ENCODE measurements at places on chromosomes 16 and 17.

DNA sequence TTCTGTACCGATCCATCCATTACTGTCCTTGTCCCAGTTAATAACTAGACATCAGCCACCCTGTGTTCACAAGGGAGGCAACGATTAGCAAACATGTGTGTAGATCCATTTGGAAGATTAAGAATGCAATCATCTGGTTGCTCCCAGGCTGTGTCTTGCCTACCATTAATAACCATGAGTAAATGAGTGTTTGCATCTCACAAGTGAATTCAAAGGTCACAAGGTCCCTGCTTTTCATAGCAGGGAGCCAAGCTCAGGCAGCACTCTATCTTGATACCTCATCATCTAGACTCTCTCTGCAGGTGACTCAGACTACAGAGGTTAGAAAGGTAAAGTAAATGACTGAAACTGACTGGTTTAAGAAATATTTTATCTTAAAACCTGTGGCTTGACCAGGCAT lies 25.3 kb downstream of the VWA3A start:
- DNase-seq = no peak

GRCh38 chr17:61837175-61838051 lies 25.9 kb downstream of the BRIP1 start:
- peak; percentile 21 for DNase-seq

DNA sequence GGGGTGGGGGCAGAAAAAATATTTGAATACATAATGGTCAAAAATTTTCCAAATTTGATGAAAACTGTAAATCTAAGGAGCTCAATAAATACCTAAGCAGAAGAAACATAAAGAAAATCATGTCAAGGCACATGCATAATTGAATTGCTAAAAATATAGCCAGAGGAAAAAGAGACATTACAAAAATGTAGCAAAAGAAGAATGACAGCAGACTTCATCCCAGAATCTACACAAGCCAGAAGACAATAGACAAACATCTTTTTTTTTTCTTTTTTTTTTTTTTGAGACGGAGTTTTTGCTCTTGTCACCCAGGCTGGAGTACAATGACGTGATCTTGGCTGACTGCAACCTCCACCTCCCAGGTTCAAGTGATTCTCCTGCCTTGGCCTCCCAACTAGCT lies 62.0 kb upstream of the ATP2A3 start:
- DNase-seq = no peak

- DNase-seq = no peak
These were observed 57.0 kb upstream of the TNRC6C start for GRCh38 chr17:77901481-77901880.

GRCh38 chr16:83705856-83706255 lies 101.9 kb upstream of the HSBP1 start:
- DNase-seq = no peak

DNA sequence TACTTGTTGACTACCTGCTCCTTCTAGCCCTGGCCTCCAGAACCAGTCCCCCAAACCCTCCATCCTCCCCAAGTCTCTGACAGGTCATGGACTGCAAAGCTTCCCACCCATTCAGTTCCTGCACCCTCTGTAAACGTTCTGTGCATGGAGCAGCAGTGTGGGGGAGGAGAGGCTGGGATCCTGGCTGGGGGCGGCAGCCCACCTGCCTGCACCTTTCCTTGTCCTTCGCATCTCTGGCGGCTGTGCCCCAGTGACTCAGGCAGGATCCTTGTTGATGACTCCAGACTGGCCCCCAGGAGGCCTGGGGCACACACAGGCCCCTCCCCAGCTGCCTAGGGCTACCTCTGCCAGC lies 1.6 kb upstream of the PKMYT1 start:
- DNase-seq = no peak

DNA sequence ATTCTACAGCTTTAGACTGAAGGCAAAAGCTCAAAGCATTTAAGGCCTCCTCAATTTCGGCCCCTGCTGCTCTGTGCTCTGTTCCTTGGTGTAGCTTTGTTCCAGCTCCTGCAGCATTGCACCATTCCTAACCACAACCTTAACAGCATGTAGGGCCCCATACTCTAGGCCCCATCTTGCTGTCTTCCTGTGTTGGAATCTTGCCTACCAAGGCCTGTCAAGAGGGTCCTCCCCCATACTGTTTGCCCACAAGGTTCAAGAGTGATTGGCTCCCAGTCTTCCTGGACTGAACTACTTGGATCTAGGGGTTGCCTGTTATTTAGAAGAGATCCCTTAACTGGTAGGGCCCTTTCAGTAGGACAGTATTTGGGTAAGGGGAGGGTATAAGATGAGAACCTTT lies 26.8 kb downstream of the TRPV2 start:
- no peak for DNase-seq

- no peak for DNase-seq
These were observed 30.1 kb downstream of the QPRT start for GRCh38 chr16:29708917-29709600.

GRCh38 chr16:11783319-11784037 lies 13.6 kb downstream of the ZC3H7A start:
- peak; percentile 56 for DNase-seq

- no peak for DNase-seq
These were observed 21.2 kb downstream of the SYCE1L start for GRCh38 chr16:77220427-77220826.

All from activated naive CD8-positive, alpha-beta T cell treated with anti-CD3 and anti-CD28 coated beads for 36 hours (primary cell).